ENCODE measurements at places on chromosomes 13 and 19. TPM values are rescaled to one million over a fixed set of nuclear protein-coding genes. Genes with fewer than 3 reads are reported as not detected.

Gene PCDH17
- 14.3 TPM for total RNA-seq

Gene ZSCAN4
- not detected for total RNA-seq

Gene TNFSF9
- 0.29 TPM for total RNA-seq

Gene IZUMO2
- total RNA-seq = not detected

Gene RELB
- 6.4 TPM for total RNA-seq

Gene ZIC5
- total RNA-seq = not detected

Gene TNNT1
- total RNA-seq = 21.0 TPM

Gene SIGLEC5
- total RNA-seq = 1.2 TPM

Gene PEX11G
- 0.95 TPM for total RNA-seq

Gene LGALS14
- total RNA-seq = not detected

Gene LILRB5
- 3.1 TPM for total RNA-seq

Gene TDRD12
- total RNA-seq = not detected

GRCh38 chr13:41577436-41577835 is 120.1 kb downstream of the RGCC start:
- DNase-seq = peak; percentile 38

DNA sequence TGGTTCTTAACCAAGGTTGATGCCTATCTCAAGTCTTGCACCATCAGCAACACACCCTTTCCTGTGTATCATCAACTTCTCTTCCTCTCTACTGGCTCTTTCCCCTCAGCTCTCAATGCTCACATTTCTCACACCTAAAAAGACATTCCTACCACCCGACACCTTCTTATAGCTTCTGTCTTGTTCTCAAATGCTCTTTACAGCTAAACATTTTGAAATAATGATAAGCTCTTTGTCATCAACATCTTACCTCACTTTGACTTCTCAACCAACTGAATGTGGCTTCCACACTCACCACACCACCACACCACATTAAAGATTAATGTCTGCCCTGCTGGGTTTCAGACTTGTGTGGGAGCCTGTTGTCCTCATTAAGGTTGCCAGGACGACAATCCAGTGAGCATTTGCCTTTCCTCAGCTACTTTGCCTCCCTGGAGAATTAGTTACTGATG is 67.8 kb downstream of the RXFP2 start:
- DNase-seq = no peak

DNA sequence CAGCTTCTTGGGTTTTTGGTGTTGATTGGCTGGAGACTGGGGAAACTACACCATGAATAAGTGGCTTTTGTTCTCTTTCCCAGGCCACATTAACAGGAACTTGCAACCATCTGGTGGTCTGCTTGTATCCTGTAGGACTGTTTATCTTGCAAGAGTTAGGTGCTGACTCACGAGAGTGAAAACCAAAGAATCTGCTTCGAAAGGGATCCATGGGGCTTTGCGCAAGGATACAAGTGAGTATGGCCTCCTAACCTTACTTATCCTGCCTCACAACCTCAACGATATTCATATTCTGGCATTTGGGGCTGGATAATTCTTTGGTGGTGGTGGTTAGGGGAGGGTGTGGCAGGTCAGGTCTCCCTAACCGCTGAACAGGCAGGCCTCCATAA is 4.7 kb upstream of the SIGLECL1 start:
- DNase-seq = no peak

- no peak for DNase-seq
These were observed 416.3 kb downstream of the LIG4 start for GRCh38 chr13:107799001-107799400.

DNA sequence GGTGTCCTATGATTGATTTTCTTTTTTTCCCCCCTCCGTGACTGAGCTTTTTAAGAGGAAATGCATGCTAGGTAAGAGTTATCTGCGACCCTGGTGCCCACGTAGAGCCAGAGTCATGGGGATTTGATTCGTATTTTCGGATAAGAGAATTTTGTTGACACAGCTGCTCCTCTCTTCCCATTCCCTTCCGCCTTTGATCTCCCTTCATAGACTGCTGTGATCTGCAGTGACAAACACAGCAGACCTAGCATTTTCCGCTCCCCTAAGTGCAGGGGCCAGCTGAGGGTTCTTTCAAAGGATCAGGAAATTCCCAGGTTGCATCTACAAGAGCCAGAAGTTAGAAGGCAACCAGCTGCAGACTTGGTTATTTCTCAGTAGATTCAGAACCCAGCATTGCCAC is 70.5 kb downstream of the ZNF568 start:
- DNase-seq = no peak

DNA sequence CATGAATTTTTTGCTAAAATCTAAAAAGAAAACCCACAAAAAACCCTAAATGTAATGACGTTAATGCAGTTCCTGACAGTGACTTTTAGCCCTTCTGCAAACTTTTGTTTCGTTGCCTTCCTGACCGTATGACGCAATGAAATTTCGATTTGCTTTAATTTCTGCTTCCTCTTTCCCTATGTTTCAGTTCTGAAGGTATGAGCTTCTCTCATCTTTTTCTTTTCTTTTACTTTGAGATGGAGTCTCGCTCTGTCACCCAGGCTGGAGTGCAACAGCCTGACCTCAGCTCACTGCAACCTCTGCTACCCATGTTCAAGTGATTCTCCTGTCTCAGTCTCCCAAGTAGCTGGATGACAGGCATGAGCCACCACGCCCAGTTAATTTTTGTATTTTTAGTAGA is 6.1 kb upstream of the LILRA5 start:
- DNase-seq = no peak

DNA sequence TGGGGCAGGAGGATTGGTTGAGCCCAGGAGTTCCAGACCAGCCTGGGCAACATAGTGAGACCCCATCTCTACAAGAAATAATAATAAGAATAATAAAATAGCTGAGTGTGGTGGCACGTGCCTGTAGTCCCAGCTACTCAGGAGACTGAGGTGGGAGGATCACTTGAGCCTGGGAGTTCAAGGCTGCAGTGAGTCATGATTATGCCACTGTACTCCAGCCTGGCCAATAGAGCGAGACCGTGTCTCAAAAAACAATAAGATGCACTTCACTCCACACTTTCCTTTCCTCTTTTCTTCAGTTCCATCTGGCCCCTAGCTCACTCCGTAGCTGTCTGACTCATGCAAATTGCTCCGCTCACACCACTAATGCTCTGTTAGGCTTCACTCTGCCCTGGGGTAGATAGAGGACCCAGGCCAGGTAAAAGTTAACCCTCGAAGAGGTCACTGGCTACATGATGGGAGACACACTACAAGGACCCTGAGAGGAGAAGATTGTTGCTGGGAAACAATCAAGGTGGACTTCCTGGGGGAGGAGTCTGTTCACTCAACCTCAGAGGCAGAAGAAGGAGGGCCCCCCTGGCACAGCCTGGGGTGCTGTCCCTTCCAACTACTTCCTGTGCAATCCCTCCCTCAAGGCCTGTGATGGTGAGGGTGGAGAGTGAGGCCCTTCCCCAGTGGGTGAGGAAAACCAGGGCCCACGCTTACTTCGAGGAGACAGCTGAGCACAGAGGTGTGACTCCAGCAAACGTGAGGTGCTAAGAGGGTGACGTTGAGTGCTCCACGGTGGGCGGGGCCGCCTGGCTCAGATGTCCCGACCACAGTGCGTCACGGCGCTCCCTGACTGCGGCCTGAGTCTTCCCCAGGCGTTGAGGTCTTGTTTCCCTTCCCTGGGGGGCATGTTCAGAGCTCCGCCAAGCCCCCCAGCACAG is 8.8 kb upstream of the TNFSF9 start:
- DNase-seq = no peak

- DNase-seq = no peak
These were observed 51.4 kb upstream of the SGCG start for GRCh38 chr13:23129331-23129730.

- DNase-seq = no peak
These were observed 19.0 kb downstream of the VSTM2B start for GRCh38 chr19:29544656-29545360.

DNA sequence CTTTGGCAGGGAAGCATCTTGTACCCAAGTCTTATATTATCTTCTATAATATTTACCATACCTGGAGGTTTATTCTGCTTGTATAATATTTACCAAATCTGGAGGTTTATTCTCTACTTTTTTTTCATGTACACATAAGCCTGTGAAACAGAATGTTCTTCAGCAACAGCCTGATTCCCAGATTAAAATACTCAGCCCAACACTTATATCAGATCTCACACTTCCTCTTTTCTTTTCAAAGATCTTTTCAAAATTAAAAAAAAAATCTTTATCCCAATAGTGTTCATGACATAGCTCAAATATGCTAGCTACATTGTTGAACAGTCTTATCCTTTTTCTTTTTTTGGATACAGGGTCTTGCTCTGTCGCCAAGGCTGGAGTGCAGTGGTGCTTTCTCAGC is 300.7 kb downstream of the LMO7 start:
- no peak for DNase-seq

GRCh38 chr19:6278740-6279619 is 795 bp downstream of the MLLT1 start:
- no peak for DNase-seq

- DNase-seq = no peak
These were observed 3.9 kb downstream of the NFIC start for GRCh38 chr19:3370214-3370720.

DNA sequence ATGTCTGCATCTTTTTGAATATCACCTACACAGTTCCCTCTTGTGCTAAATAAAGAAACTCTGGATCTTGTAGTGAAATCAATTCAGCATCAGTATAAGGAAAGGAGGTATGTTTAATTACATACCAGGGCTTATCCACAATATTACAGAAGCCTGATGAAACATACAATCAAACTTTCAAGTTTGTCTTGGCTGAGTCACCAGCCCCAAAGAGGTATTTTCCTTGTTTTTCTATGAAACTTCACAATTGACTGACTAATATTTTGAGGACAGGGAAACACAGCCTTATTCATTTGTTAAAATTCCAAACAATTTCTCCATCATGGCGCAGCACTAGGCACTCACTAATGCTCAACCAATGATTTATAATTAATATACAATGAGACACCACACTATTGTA is 952.4 kb downstream of the PCDH17 start:
- no peak for DNase-seq

GRCh38 chr13:64697226-64697625 is 2532.9 kb downstream of the PCDH9 start:
- no peak for DNase-seq

DNA sequence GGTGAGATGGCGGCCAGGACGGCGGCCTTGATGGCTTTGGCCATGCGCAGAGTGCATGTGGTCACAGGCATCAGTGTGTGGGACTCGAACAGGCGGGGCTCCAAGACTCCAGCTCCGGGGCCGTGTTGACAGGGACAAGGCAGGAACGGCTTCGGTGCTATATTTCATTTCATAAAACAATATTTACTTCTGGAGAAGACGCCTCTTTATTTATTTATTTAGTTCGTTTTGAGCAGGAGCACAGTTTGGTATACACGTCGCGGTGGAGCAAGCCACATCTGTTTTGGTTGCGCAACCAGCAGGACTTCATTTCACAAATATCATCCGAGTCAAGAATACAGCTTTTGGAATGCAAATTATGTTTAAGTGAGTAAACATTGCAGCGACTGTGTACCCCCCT is 166.7 kb upstream of the TSHZ3 start:
- no peak for DNase-seq

DNA sequence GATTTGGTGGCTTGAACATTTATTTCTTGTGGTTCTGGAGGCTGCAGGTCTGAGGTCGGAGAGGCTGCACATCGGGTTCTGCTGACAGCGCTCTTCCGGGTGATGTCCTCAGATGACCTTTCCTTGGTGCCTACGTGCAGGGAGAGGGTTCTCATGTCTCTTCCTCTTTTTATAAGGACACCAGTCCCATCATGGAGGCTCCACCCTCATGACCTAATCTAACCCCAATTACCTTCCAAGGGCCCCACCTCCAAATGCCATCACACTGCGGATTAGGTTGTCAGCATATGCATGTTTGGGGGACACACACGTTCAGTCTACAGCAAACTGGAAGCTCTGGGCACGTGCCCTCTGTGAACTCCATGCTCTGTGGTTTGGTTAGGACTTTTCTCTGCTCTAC is 338.6 kb downstream of the FGF9 start:
- no peak for DNase-seq

- DNase-seq = no peak
These were observed 1657.5 kb downstream of the SLITRK1 start for GRCh38 chr13:82224806-82225205.

GRCh38 chr19:55690769-55691545 is 15.9 kb downstream of the EPN1 start:
- no peak for DNase-seq

DNA sequence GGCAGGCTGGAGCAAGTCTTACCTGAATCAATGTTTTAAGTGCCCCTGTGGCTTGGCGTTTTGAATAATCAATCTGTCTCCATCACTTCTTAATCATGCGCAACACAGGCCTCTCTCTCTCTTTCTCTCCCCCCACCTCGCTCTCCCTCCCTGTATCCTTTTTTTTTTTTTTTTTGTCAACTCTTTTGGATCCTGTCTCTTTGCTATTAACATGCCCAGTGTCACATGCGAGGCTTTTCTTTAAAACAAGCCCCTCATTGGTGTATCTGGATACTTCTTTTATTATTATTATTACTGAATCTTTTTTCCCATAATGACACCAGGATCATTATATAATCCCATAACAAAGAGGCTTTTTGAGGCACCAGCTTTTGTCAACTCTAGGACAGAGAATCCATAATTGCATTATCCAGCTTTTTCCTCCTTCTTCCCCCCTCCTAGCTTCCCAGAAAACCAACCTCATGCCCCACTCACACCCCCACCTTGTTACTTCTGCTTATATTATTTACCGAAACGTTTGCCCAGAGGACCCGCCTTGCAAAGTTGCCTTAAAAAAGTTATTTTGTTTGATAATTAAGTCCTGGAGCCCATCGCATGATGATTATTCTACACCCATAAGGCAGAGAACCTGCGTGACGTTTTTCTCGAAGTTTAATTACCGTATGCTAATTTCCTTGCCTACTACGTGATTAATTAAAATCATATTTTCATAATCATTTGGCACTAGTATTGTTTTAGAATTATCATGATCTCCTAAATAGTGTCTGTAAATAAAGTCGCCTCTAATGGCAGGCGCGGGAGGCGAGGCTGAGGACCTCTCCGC is 148.1 kb upstream of the ZNF536 start:
- DNase-seq = no peak
